M059J (cell line): ENCODE measurements at places on chromosomes 3 and 15. TPM values are rescaled to one million over a fixed set of nuclear protein-coding genes. Genes with fewer than 3 reads are reported as not detected.

The ZCWPW2 gene
- 0.59 TPM in 1 of 2 replicates, not detected in the other for total RNA-seq

The TJP1 gene
- 18.2 and 45.2 TPM in 2 replicates for total RNA-seq

The LRTM1 gene
- total RNA-seq: not detected in 2 replicates

The SLC28A2 gene
- not detected in 2 replicates for total RNA-seq

The PARP16 gene
- total RNA-seq: 7.1 and 14.8 TPM in 2 replicates

The CACNA1D gene
- total RNA-seq: not detected in 2 replicates

The CPLX3 gene
- not detected in 2 replicates for total RNA-seq

The ATP2B2 gene
- total RNA-seq: not detected in 2 replicates

The SLC9C1 gene
- total RNA-seq: not detected in 2 replicates

The IL5RA gene
- not detected in 2 replicates for total RNA-seq

The GOLGA6L1 gene
- total RNA-seq: not detected in 2 replicates

The EPHA3 gene
- total RNA-seq: 0.20 TPM in 1 of 2 replicates, not detected in the other

The COL6A5 gene
- total RNA-seq: not detected in 2 replicates

The CELSR3 gene
- total RNA-seq: 3.8 and 5.2 TPM in 2 replicates

The TRH gene
- total RNA-seq: not detected in 2 replicates

The VIPR1 gene
- 0.12 and 0.15 TPM in 2 replicates for total RNA-seq

The C2CD4B gene
- total RNA-seq: not detected in 2 replicates

The LYZL4 gene
- not detected in 2 replicates for total RNA-seq

The PLCD1 gene
- 0.39 and 2.4 TPM in 2 replicates for total RNA-seq

The CACNA2D2 gene
- total RNA-seq: not detected in 2 replicates

The CRYBG3 gene
- 9.7 and 16.4 TPM in 2 replicates for total RNA-seq

The PLSCR2 gene
- not detected in 2 replicates for total RNA-seq

The ARPIN gene
- total RNA-seq: 2.0 and 5.2 TPM in 2 replicates

The NPAP1 gene
- total RNA-seq: not detected in 2 replicates

The UBL7 gene
- total RNA-seq: 71.6 and 80.9 TPM in 2 replicates

The SLC28A1 gene
- not detected in 2 replicates for total RNA-seq

The ERICH6 gene
- total RNA-seq: 0.07 TPM in 1 of 2 replicates, not detected in the other

The MUSTN1 gene
- total RNA-seq: 0.27 TPM in 1 of 2 replicates, not detected in the other

The MCTP2 gene
- total RNA-seq: 0.30 and 0.91 TPM in 2 replicates

The REC114 gene
- not detected in 2 replicates for total RNA-seq

The MORC1 gene
- 0.02 TPM in 1 of 2 replicates, not detected in the other for total RNA-seq

The C3orf49 gene
- not detected in 2 replicates for total RNA-seq

The EXD1 gene
- not detected in 2 replicates for total RNA-seq
